ENCODE measurements at places on chromosomes 1 and 21.

DNA sequence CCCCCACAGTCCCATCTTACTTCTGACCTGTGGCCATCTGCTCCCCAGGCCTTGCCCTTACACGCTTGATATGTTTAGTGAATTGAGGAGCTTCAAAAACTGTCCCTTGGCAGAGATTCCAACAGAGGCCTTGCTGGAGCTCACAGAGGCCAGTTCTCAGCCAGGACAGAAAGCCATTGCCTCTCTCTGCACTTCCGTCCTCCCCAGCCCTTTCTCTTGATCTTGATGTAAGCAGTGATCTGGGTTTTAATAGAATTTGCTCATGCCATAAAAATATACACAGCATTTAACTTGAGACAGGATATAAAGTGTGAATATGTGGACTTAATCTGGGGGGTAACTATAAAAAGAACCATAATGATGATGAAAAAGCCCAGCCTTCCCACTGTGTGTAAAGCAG lies 453.5 kb downstream of the KIF26B start:
- DNase-seq: no peak

- DNase-seq: no peak
Observed at GRCh38 chr21:19844334-19844733, 1153.9 kb upstream of the NCAM2 start.

DNA sequence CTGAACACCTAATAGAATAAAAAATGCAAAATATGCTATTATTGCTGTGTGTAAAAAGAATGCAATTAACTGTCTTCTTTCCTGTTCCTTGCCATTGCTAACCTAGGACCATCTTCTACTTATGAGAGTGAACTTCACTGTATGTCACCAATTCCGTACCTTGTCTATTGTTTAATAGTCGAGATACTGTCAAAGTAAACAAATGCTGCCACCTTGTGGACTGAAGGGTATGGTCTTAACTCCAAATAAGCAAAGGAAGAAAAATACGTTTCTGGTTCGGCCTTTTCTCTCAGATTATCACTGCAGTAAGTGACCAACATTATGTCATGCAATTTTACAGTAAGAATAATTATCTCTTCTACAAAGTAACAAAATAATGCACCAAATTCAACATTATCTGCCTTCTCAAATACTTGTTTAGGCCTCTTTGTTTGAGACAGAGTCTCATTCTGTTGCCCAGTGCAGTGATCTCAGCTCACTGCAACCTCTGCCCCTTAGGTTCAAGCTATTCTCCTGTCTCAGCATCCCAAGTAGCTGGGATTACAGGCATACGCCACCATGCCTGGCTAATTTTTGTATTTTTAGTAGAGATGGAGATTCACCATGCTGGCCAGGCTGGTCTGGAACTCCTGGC lies 133.4 kb downstream of the COP1 start:
- DNase-seq: no peak

DNA sequence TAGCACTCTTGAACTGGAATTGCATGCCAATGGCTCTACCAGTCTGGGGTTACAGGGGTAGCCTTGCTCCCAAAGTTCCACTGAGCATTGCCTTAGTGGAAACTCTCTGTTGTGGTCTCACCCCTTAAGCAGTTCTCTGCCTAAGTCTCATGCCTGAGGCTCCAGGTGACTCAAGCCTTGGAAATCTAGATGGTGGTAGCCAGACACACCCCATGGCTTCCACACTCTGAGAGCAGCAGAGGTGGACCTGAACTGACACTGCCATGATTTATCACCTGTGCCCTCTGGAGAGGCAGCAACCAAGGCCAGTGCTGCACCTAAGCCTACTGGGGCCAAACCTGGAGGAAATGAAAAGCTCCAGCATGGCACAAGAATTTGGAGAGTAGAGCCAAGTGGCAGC lies 285.7 kb upstream of the PKN2 start:
- DNase-seq: no peak

DNA sequence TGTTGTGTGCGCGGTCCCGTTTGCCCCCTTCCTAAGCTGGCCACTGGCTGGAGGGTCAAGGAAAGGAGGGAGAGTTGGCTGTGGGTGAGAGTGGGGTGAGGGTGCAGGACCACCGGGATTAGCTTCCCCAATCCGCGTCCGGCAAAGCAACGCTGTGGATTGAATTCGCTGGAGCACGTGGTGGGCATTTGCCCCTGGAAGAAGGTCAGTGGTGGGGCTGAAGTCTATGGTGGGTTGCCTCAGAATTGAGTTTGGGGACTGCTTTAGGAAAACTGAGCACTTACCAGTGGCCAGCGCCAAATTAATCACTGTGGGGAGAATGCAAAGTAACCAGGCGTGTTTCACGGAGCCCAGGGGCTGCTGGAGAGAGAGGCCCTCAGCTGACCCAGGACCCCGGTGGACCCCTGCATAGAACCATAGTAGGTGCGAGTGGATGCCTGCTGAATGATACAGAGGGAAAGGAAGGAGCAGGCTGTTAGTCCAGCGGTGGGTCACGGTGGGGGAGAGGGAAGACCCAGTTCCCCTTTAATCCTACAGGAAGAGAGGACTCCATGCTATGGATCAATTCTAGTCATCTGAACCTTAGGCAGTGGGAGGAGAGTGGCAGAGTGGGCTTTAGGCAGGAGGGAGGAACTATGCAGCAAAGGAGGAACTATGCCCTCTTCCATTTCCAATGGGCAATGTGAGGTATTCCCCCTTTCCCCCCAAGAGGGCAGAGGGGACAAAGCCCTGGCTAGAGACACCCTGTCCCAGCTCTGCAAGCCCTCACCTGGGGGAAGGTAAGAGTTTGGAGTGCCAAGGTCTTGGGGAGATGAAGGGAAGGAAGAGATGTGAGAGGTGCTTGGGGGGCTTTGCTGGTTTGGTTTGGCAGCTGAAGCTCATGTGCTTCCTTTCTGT lies 1.2 kb downstream of the TNFRSF8 start:
- no peak for DNase-seq

- DNase-seq: no peak
Observed at GRCh38 chr1:214451596-214451995, 99.8 kb downstream of the PTPN14 start.

DNA sequence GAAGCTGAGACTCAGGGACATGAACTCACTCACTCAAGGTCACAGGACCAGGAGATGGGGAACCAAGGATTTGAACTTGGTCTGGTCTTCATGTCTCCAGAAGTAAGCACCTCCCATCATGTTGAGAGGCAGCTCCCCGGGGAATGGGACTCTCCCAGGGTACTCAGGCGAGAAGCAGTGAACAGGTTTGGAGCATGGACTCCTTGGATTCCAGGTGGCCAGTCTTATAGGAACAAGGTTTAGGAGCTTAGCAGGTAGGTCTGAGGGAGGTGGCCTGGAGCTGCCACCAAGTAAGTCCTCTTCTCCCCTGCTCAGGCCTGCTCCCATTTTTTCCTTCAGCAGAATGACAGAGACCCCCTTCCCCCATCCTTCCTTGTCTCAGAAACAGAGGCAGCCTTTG lies 14.9 kb upstream of the ARHGEF10L start:
- no peak for DNase-seq

DNA sequence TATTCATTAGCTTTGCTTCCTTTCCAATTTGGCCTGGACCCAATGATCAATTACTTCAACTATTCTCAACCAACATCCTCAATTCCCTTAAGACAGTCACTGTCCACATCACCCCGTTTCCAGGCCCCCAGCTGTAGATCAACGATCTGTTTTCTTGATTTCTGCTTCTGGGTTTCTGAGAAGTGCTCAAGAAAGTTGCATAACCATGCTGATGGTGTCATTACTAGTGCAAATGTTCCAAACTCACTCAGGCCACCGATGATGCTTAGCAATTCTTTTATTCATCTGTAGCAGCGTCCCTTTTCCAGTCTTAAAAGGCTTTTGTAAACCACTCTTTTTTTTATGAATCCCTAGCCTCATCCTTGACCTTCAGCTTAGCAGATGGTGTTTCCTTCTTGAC lies 155.8 kb upstream of the PTGFR start:
- no peak for DNase-seq

DNA sequence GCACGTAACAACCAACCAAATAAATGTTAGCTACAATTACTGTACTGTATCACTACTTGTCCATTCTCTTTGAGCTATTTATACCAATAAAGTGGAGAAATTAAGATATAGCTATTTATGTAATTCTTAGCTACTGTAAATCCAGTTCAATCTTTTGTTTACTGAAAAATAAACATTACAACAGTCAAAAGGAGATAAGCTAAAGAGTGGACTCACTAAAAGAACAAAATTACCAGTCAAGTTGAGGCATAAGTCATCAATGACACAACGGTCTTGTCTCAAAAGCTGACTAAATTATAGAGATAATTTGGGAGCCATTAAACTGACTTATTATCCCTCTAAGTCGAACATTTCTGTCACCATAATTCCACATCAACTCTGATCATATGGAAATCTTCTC lies 22.5 kb downstream of the TGFBR3 start:
- DNase-seq: no peak

- DNase-seq: no peak
Observed at GRCh38 chr1:178034676-178035075, 59.2 kb upstream of the RASAL2 start.

- no peak for DNase-seq
Observed at GRCh38 chr1:97351846-97352245, 569.0 kb downstream of the DPYD start.

- DNase-seq: no peak
Observed at GRCh38 chr1:76820028-76820427, 47.3 kb upstream of the ST6GALNAC5 start.

GRCh38 chr1:179706339-179706941 lies 36.7 kb upstream of the FAM163A start:
- peak; percentile 20 for DNase-seq
